ELF-1 (cell line): ENCODE measurements at places on chromosomes 16 and 17.
A peak's percentile ranks its signal among the peaks of the same experiment; 100 is the strongest.

GRCh38 chr16:25977121-25977520, 285.4 kb downstream of the HS3ST4 start:
- no peak for DNase-seq

DNA sequence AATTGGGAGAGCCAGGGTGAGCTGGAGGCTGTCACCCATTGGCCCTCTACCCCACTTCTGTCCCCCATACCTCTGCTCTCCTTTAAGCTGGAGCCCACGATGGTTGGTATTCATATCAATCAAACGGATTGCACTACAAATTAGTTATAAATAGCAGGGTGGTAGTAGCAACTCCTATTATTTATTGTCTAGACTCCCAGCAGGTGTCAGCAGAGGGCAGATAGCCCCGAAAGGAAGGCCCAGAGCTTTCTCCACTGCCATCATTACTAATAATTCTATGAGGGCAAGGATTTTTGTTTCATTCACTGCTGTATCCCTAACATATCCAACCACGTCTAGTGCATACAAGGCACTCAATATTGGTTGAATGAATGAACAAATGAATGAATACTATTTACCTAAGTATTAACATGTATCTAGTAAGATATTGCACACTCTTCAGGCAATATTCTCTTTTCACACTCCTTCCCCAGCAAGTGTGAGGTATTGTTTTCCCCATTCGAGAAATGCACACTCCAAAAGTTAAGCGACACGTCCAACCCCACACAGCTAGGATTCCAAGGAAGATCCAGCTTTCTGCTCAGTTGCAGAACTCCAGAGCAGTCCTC, 6.3 kb downstream of the C17orf50 start:
- no peak for DNase-seq

DNA sequence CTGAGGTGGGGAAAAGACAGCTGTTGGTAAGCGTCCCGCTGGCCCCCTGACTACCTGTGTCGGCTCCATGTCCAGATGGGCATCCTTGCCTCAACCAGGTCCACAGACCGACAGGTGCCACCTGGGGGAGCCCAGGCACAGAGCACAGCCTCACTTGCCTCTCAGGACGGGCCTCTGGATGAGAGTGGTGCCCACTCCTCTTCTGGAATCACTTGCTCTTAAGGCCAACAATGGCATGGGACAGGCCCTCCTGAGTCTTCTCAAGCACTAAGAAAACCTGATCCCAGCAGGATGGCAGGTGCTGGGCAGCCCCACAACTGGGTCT, 17.2 kb downstream of the SLC16A3 start:
- no peak for DNase-seq

DNA sequence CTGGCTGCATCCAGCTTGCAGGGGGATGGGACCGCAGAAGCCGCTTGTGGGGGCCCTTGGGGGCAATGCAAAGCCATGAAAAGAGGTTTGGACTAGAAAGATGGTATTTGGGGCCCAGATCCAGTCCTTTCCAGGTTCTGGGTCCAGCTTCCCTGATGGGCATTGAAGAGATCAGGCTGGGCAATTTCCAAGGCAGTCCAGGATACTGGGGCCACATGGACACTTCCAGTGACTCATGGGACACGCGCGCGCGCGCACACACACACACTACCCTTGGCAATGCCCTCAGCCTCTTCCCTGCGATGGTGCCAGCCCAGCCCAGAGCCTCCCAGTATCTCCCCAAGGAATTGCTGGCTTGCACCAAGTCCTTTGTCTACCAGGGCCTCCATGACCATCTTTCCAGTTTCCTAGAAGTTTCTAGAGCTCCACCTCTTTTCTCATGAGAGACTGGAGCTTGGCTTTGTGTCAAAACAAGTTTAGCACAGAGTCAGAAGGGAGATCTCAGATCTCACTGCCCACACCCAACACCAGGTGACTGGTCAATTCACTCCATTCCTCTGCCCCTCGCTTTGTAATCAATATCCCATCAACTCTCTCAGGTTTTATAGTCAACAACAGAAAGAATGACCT, 44.3 kb downstream of the WNT3 start:
- no peak for DNase-seq

DNA sequence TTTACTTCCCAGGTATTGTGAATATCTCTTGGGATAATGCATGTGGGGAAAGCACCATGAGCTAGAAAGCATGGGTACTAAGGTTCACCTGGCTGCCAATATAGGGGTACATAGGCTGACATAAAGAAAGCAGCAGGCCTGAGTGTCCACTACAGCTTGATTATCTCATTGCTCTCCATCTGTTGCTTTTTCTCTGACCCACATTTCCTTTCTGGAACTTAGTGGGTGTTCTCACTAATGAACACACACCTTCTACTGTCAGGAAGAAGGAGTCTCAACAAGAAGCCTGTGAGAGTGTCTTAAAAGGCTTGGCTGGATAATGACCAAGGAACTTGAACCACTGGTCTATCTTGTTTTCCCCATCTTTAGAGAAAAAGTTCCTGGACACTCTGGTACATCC, 62.5 kb downstream of the CA10 start:
- DNase-seq: no peak

- no peak for DNase-seq
Observed at GRCh38 chr16:90026135-90026534, 6.9 kb upstream of the DBNDD1 start.

GRCh38 chr16:80931801-80932707, 74.6 kb downstream of the CMC2 start:
- peak; percentile 67 for DNase-seq

GRCh38 chr16:25260416-25260815, 2.8 kb upstream of the ZKSCAN2 start:
- no peak for DNase-seq

- DNase-seq: no peak
Observed at GRCh38 chr17:17129466-17129865, 76.7 kb downstream of the PLD6 start.

DNA sequence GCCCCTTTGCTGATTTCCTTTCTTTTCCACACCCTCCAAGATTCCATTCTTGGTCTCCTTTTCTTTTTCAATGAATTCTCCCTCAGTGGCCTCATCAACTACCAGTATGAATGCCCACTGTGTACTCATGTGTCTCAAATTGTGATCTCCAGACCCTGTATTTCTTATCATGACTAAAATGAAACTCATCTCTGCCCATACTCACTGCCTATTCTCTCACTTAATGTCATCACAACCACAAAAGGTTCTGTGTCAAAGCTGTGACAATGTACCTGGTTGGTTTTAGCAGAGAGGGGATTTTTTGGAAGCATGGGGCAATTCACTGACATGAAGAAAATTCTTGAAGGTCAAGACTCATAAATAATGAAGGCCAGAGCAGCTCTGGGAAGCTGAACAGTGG, 11.5 kb upstream of the TBX4 start:
- no peak for DNase-seq

GRCh38 chr17:67276075-67276474, 31.1 kb upstream of the HELZ start:
- peak; percentile 58 for DNase-seq

DNA sequence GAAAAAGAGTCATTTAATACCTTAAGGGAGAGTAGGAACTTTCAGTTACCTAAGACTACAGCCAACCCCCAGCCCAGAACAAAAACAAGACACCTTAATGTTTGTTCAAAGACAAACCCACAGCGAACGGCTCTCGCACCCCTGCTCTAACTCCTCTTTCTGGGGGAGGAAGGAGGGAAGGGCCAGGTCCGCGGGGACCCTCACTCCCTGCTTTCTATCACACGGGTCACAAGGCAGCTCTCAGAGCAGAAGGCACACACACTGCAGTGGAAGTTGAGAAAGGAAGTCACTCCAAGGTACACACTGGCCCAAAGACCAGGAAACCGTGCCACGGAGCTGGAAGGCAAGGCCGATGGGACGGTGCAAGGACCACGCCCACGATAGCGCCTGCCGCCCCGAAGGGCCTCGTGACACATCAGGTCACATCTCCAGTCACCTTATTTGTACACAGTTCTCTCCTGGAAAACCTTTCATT, 10.0 kb downstream of the LITAFD start:
- DNase-seq: no peak

DNA sequence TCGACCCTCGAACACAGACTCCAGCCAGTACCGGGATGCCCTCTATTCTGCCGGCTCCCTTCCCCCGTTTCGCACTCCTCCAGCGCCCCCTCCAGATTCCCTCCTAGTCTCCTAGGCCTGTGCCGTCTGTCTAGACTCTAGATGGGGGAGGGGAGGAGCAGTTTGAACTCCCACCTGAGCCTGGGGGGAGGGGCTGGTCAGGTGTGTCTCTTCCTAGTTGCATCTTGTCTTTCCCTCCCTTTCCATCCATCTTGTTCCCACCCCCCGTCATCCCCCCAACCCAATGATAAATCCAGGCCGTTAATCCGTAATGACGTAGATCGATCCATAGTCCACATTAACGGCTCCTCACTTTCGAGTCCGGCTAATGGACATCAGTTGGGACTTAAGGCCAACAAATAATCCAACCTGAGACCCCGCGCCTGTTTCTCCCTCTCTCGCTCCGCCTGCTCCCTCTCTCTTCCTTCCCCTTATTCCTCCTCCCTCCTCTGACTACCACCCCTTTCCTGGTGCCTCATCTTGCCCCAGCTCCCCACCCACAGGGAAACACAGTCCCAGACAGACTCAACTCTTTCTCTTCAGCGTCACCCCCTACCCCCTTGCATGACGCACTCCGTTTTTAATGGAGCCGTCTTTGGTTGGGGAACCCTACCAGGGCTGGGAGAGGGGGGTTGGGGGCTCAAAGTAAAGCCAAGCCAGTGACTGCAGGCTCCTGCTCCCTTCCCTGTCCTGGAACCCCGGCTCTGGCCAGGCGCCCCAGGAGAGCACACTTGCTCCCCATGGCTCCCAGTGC, 3.4 kb upstream of the HOXB5 start:
- DNase-seq: no peak

DNA sequence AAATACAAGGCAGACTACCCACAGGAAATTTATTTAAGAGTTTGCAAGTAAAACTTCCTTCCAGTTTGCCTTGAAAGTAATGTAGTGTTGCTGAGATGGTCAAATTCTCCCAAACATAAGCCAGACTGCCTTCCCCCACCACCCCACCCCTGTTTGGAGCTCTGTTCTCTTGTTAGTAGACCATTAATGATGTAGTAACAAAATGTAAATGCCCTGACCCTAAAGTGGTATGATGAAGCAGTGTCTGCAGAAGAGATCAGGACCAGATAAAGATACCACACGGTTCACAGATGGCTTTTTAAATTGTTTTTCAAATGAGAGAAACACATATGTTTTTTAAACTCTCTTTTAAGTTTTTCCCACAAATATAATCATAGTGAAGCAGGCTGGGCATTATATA, 136.4 kb upstream of the TMEM97 start:
- no peak for DNase-seq

- no peak for DNase-seq
Observed at GRCh38 chr16:58862334-58863021, 128.4 kb upstream of the GOT2 start.

- DNase-seq: no peak
Observed at GRCh38 chr16:81908466-81909262, 102.6 kb downstream of the SDR42E1 start.

GRCh38 chr17:58383892-58384462, 32.0 kb upstream of the SUPT4H1 start:
- DNase-seq: no peak

DNA sequence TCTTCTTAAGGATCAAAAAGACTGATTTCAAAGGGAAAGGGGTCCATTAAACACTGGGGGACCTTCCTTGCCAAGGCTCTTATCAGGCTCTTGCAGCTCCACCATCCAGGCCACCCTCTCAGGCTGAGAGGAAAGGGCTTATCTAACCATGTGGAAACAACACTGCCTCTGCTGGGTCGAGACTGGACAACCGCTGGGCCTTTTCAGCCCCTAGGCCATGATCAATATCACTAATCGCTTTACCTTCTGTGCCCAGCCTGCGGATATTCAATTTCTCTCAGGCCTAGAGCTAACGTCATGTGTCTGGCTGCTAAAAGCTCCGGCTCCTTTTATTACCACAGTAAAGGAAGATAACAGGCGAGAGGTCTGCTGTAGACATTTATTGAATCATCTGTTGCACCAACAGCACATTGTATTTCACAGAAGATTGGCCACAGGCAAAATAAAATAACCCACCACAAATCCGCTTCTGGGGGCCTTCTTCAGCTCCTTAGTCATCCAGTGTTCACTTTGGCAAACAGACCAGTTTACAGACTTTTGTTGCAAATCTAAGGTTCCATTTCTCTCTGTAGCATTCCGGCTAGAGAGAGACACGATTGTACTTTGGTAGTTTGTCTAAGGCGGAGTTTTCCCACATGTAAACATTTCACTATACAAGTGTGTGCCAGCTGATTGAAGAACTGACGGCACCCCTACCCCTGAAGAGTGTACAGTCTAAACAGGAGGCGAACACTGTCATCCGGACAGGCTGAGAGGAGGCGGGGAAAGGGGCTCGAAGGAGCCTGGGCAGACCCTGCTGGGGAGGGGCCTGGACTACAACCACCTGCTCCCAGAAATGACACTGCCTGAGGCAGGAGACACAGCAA, 13.9 kb downstream of the CYB561 start:
- DNase-seq: peak; percentile 79

- DNase-seq: no peak
Observed at GRCh38 chr16:46889245-46889941, 5.2 kb downstream of the GPT2 start.

- DNase-seq: no peak
Observed at GRCh38 chr17:63505341-63505740, 17.8 kb upstream of the KCNH6 start.

DNA sequence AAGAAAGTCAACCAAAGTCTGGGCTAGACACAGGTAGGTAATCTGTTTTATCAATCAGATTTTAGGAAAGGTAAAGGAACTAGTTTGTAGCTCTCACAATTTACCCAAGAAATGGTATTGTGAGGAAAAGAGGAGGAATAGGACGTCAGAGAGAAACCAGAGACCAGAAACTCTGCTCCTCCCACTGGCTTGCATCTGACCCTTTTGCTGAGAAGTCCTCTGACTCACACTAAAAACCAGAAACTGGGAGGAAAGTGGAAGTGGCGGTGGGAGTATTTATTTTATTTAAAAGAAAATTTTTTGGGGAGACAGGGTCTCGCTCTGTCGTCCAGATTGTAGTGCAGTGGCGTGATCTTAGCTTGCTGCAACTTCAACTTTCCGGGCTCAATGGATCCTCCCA, 38.0 kb upstream of the MNT start:
- DNase-seq: no peak

GRCh38 chr16:61595605-61596004, 440.6 kb downstream of the CDH8 start:
- no peak for DNase-seq

DNA sequence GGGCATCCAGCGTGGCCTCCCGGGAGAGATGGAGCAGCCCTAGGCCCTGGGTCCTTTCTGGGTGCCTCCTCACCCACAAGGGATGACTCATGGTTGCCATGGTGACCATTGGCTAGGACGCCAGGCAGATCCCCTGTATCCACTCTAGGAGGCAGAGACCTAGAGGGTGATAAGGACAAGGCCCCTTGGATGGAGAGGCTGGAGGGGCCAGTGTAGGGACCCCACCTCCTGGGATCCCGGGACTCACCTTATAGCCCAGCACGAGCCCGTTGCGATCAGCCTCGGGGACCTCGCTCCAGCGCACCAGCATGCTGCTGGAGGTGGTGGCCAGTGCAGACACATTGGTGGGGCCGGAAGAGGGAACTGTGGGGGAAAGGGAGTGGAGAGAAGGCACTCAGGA, 82.2 kb upstream of the CDC42EP4 start:
- no peak for DNase-seq

GRCh38 chr16:715477-716199, 720 bp downstream of the METRN start:
- no peak for DNase-seq

- DNase-seq: peak; percentile 92
Observed at GRCh38 chr16:29995324-29995910, at the start of gene HIRIP3. TSS of gene HIRIP3 (minus strand) at chr16:29995617. CDS start at chr16:29995605, 12 bp downstream.

- no peak for DNase-seq
Observed at GRCh38 chr17:40373324-40373723, 8.8 kb upstream of the GJD3 start.
